Right forelimb (tissue), 1 donor: ENCODE measurements at places on chromosomes 4 and X.

GRCh38 chr4:21882051-21882839 lies 66.3 kb downstream of the KCNIP4 start:
- DNase-seq = no peak

GRCh38 chr4:156898373-156899117 lies 73.1 kb downstream of the PDGFC start:
- no peak for DNase-seq

DNA sequence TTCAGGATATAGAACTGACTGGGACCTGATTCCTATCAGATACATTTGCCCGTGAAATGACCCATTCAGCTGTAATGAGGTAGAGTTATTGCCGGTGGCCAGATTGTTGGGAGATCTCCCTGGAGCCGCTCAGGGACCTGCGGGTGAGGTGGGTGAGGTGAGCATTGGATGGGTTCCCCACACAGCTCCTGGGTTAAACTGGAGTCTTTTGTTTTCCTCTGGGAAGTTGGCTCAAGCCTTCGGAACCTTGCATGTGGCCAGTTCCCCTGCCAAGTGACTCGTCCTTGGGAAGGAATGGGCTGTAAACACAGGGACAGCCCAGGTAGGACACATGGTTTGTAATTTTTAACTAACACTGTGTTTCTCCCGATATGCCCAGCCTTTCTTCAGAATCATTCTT lies 31.6 kb upstream of the KIT start:
- DNase-seq = no peak

DNA sequence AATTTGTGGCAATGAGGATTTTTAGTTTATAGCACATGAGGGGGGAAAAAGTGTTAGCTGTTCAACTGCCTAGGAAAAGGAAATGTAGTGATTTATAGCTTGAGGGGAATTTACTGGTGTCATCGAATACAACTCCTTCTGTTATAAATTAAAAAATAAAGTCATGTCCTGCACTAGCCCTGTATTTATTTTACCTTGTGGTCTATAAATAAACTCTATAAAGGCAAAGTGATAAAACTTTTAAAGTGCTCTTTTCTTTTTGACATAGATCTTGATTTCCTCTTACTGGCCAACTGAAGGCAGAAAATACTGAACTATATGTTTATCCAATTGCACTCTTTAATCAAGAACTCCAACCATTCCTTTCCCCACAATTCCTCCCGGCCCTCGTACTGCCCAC lies 672.1 kb upstream of the SLIT2 start:
- DNase-seq = no peak

DNA sequence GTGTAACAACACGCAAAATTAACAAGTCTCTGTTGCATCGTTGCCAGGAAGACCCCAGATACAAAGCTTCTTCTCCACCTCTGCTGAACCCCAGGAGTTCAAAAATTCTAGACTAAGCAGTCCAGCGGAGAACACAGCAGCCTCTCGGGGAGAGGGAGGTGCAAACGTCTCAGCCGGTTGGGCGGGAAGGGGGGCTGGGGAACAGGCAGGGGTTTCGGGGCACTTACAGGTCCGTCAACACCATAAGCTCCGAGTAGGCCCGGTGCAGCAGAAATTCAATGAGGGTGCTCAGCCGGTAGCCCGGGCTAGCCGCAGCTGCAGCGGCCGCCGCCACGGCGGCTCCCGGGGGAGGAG lies 394 bp downstream of the MED14 start:
- DNase-seq = no peak

- DNase-seq = no peak
Observed at GRCh38 chr4:138223231-138223910, 18.8 kb downstream of the SLC7A11 start.

- no peak for DNase-seq
Observed at GRCh38 chrX:154732421-154733065, 18.3 kb downstream of the GAB3 start.

DNA sequence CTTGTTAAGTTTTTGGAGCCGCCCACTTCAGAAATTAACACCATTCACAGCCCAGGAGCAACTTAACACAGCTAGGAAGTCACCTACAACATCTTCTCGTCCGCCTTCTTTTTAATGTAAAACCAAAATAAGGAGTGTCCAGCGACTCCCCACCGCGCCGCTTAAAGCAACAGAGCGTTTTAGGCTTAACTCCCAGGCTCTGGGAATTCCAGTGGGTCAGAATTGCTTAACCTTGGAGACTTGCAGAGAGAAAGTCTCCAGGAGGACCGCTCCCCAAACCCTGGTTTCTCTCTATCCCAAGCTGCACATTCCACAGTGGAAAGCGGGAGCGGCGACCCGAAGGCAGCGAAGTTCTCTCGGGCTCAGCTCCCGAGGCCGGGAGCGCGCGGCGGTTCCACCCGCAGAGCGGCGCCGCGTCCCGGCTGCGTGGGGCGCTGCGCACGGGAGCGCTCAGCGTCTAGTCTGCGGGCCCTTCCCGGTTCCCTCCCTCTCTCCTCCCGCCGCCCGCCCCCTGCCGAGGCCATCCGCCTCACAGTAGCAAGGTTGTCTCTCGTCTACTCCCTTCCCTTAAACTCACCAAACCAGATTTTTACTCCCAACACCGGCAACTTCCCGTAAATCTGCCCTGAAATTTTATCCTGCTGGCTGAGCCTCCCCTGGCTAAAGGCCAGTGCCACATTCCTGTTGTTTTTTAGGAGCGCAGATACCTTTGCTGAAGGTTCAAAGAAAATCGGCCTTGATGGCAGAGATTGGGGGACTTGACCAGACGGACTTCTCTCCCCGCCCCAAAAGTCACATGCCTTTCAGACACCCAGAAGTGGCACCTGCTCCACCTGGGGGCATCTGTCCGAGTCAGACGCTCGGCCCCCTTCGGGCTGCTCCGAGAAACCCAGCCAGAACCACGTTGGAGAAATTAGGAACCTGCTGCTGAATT lies at the start of gene RBM47:
RBM47 (minus strand) TSS at position 464 of the 934 bp plus-strand sequence. CDS start 190,971 bp downstream, outside the sequence.
- DNase-seq = peak; percentile 67
